Panc1 (cell line): ENCODE measurements at places on chromosomes 16 and 17.

GRCh38 chr17:56742601-56743000 is 91.1 kb downstream of the C17orf67 start:
- DNase-seq: no peak
- no peak overlapping the region for H3K4me3 ChIP-seq
- H3K27me3 ChIP-seq: no peaks in the 10 kb centered on the region
- H3K36me3 ChIP-seq: no peaks in the 10 kb centered on the region
- no peak overlapping the region for H3K27ac ChIP-seq

- no peak overlapping the region for H3K27ac ChIP-seq
- DNase-seq: no peak
- no peak overlapping the region for H3K4me3 ChIP-seq
- H3K4me1 ChIP-seq: no peaks in the 10 kb centered on the region
- H3K36me3 ChIP-seq: peaks cover 38% of the 10 kb centered on the region
Observed at GRCh38 chr17:8451933-8452614, 16.4 kb downstream of the NDEL1 start.

DNA sequence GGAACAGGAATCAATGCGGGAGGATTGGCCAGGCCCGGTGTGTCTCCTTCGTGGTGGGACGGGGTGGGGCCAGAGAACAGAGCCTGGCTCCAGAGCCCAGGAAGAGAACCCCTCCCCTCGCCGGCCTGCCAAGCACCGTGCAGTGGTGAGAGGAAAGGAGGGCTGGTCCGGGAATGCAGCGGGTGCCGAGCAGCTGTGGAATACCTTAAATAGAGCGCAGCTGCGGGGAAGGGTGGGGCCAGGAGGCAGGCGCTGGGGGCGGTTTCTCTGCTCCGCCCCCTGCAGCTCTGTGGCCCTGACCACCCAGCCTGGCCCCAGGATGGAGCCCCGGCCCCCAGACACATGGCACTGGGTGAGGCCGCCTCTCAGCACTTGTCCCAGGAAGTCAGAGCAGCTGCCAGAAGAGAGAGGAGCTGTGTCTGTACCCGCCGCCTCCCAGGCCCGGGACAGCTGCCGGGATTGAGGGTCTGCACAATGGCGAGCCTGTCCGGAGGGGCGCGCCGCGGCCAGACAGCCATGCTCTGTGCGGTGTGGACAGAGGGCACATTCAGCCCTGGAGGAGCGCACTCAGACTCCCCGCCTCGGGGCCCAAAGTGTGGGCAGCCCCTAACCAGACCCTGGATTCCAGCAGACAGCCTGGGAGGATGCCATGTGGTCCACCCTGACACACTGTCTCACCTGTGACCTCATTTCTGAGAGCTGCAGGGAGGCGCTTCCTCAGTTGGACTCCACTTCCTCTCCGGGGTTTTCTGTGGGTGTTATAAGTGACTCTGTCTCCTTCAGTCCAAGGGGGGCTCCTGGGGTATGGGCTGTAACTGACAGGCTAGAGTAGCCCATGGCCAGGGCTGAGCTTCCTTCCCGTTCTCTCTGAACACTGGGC is 268.8 kb downstream of the SEC14L1 start:
- H3K4me1 ChIP-seq: peaks cover 69% of the 10 kb centered on the region
- peak overlapping the region; percentile 32; the same call in 1 of the 2 replicates for H3K27ac ChIP-seq
- H3K4me3 ChIP-seq: no peak overlapping the region
- no peaks in the 10 kb centered on the region for H3K36me3 ChIP-seq
- DNase-seq: no peak

GRCh38 chr17:27379888-27380533 is 76.2 kb upstream of the KSR1 start:
- peak overlapping the region; percentile 27 for H3K4me3 ChIP-seq
- peaks cover 24% of the 10 kb centered on the region for H3K4me1 ChIP-seq
- no peaks in the 10 kb centered on the region for H3K36me3 ChIP-seq
- no peak for DNase-seq
- peak overlapping the region; percentile 31; the same call in 1 of the 2 replicates for H3K27ac ChIP-seq
- H3K27me3 ChIP-seq: no peaks in the 10 kb centered on the region

DNA sequence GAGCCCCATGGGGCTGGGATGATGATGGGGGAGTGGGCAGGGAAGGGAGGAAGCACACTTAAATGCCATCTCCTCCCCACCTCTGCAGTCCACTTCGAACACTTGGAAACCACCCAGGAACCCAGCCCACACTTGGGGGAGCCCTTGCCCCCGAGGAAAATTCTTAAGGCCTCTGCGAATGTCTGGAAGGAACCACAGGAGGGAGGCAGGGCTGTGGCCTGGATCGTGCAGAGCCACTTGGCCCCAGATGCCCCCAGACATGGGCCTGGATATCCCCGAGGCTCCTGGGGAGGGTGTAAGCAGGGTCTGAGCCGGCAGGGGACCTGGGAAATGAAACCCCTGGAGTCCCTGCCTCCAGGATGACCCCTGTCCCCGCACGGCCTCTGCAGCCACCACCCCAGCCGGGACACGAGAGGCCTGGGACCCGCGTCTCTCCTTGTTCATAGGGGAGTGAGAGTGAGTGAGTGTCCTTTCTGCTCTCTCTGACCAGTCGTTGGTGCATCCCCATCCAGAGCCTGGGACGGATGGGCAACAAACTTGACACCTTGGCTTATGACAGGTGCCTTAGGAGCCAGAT is 11.8 kb upstream of the MTSS2 start:
- H3K27me3 ChIP-seq: no peaks in the 10 kb centered on the region
- H3K4me1 ChIP-seq: peaks cover 30% of the 10 kb centered on the region
- H3K4me3 ChIP-seq: no peak overlapping the region
- no peak for DNase-seq
- H3K27ac ChIP-seq: no peak overlapping the region
- no peaks in the 10 kb centered on the region for H3K36me3 ChIP-seq
